ENCODE measurements at places on chromosomes 1 and 21.

GRCh38 chr1:230760360-230760827, 13.2 kb downstream of the CAPN9 start:
- no peak for DNase-seq

GRCh38 chr1:243234978-243235647, 20.0 kb downstream of the CEP170 start:
- DNase-seq, result no peak

GRCh38 chr1:54353959-54354358, 52.2 kb downstream of the SSBP3 start:
- DNase-seq, result no peak

DNA sequence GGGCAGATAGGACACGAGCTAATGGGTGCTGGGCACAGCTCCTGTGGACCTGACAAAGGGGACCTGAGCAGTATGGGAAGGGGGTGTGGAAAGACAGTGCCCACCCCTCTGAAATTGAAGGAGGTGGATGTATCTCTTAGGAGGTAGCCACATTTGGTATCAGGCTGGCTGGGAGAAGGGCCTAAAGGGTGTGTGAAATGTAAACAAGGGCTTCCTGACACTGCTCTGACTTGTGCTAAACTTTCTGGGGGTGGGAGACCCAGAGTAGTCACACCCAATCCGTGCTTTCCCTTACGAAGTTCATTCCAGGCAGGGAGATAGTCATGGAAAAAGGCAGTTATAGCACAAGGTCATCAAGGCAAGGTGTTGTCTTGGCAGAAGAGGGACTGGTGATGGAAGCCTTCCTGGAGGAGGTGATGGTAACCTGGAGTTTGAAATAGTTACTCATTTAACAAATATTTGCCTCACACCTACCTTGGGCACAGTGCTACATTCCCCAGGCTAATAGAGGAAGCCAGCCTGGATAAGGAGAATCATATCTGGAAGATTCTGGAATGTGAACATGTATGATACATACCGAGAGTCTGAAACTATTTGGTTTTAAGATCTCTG, 5.3 kb upstream of the CCDC24 start:
- no peak for DNase-seq

DNA sequence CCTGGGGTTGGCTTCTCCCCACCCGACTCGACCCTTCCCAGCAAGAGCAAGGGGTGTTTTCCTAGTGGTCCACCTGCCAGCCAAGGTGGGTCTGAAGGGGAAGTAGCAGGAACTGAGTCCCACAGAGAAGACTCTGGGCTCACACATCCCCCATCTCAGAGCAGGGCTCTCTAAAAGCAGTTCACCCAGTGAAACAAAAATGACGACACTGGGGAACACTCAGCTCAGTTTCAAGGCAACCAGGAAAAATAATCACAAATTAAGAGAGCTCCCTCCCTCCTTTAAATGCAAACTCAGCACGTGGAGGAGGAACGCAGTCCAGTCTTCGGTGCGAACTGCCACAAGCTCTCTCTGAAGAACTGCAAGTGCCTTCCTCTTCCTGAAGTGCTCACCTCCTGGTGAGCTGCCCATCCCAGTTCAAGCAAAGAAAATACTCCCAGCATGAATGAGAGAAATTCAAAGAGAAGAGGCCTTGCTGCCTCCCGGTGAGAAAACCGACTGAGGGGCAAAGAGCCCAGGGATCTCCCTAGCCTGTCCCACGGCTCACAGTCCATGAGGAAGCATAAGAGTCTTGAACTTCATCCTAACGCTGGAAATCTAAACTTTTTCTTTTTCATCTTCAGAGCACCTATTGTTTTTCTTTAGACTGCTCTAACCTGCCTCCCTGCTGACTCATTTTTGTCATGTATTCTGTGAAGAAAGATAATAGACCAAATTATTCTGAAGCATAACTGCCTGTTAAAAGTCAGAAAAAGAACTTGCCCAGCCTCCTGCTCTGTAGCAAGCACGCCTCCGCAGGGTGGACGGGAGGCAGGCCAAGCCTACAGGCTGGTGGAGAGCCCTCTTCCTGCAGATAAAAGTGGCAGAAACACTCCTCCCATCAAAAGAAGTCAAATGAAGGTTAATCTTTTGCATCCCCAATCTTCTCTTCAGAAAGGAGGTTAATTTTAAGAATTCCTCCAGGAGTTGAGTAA, 281.4 kb downstream of the HHIPL2 start:
- no peak for DNase-seq

DNA sequence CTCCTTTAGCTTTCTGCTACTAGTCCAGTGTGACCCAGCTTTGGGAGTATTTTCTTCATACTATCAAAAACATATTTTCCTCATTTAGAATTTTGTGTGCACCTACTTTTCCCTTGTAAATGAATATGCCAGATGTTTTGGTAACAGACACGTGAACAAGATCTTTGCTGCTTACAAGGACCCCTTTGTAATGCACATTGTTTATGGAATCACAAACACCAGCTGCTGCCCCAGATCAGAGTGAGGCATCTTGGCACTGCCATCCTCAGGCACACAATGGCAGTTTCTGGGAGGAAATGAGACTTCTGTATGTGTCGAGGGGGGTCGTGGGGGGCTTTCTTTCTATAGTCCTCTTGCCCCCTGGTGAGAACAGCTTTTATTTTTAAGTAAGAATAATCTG, 115.7 kb downstream of the RGL1 start:
- DNase-seq, result no peak

All from thoracic aorta (tissue), 2 donors.